SJSA1 (cell line): ENCODE measurements at places on chromosomes 7 and 10.

DNA sequence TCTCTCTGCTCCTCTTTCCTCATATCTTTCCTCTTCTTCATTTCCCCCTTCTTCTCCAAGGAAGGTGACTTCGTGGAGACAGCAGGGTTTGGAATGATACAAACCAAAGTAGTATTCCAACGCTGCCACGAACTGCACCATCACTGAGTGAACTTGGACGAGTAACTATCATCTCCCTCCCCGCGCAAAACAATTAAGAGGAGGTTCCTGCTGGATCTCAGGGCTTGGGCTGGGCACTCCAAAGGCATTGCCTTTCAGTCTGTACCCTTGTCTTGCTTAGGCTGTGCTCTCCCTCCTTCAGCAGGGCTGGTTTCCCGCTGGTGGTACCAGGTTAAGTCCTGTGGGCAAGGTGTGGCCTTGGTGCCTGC lies 790 bp upstream of the PITX3 start:
- peaks cover 5% of the 10 kb centered on the region for H3K36me3 ChIP-seq
- no peak overlapping the region for H3K27ac ChIP-seq
- H3K4me3 ChIP-seq, result peak overlapping the region; percentile 42
- H3K27me3 ChIP-seq, result no peaks in the 10 kb centered on the region; the same call in 1 of the 2 replicates
- H3K4me1 ChIP-seq, result peaks cover 27% of the 10 kb centered on the region

DNA sequence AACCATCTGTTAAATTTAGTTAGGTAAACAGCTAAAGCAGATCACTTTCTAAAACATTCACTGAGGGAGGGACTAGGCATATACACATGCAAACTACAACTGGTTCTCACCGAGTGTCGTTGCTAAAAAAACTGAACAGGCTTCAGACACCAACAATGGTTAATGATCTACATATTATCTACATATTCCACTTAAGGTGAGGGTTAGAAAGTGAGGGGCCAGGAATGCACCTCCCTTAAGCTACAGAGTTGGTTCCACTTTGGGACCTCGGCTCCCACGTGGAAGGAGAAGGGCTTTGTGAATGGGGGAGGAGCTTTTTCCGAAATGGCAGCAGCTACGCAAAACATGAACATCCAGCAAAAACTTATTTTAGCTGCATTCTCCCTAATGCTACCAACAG lies 5.8 kb downstream of the CTBP2 start:
- H3K4me3 ChIP-seq, result peak overlapping the region; percentile 17
- peak overlapping the region; percentile 42 for H3K27ac ChIP-seq
- no peak for DNase-seq
- no peaks in the 10 kb centered on the region for H3K27me3 ChIP-seq

DNA sequence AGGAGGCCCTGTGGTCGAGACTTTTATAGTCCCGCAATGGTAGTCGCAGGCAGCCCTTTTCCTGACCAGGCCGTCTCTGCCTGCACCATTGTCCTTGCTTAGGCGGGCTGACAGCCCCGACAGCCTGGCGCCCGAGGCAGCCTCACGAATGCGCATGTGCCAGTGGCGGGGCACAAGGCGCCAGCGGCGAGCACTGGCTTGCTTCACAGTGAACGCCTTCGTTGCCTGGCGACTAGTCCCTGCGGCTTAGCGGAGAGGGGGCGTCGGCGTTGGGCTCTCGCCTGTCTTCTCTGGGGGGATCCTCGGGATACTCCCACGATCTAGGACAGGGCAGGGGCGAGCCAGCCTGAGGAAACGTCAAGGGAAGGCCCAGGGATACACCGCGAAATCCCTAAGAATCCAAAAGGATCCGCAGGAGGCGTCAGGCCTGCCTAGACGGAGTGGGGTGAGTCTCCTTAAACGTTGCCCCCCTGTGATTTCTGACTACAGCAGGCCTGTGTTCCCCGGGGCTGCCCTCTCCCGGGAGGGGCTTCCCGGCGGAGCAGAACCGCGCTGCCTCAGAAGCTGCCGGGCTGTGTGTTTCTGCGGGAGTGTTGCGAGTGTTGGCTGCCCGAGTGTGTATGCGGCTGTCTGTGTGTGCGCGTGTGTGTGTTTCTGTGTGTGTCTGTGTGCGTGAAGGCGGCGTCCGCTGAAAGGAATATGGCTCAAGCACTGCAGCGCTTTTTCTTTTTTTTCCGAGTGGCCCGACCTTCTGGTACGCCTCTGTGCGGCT lies 20.5 kb upstream of the ZNF273 start:
- peak; percentile 33 for DNase-seq
- H3K4me3 ChIP-seq, result no peak overlapping the region
- H3K27me3 ChIP-seq, result no peaks in the 10 kb centered on the region
- H3K36me3 ChIP-seq, result no peaks in the 10 kb centered on the region

- H3K27me3 ChIP-seq, result 0 out of 2 replicates have a peak, but pooled peaks cover 3% of the 10 kb centered on the region
- H3K27ac ChIP-seq, result no peak overlapping the region
- H3K36me3 ChIP-seq, result no peaks in the 10 kb centered on the region
- no peak overlapping the region for H3K4me3 ChIP-seq
- DNase-seq, result no peak
Observed at GRCh38 chr7:104264285-104264684, 56.5 kb upstream of the ORC5 start.
